Osteoblast (primary cell): ENCODE measurements at places on chromosomes 11 and 22. TPM values are rescaled to one million over a fixed set of nuclear protein-coding genes. Genes with fewer than 3 reads are reported as not detected.

GRCh38 chr22:45784357-45785277 is 113.0 kb downstream of the ATXN10 start:
- no peak overlapping the region for H3K4me3 ChIP-seq
- H3K27me3 ChIP-seq = no peaks in the 10 kb centered on the region
- H3K36me3 ChIP-seq = no peaks in the 10 kb centered on the region
- H3K27ac ChIP-seq = peak overlapping the region; percentile 49
- DNase-seq = no peak
- H3K4me1 ChIP-seq = peaks cover 35% of the 10 kb centered on the region

DNA sequence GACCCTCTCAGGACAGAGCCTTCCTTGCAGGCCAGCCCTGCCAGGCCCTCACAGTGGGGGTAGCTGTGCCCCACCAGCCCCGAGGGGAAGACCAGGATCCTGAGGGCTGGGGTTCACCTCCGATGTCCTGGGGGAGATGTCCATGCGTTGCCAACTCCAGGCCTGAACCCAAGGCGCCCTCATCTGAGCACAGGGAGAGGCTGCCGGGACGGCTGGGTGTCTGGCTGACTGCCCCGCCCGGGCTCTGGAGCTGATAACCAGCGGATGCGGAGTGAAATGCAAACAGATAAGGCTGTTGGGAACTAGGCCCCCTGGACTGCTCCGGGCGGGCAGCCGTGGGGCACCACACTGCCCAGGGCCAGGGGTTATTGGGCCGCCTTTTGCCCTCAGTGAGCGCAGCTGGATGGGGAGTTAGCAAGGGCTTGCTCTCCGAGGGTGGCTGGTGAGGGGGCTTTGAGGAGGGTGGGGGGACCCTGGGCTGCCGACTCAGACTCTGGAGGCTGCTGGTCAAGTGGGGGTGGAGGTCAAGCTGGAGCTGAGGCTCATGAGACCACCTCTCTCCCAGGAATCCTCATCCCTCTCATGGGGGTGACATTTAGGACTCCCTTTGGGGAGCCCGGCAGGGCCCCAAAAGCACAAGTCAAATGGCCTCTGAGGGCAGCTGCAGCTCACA is 5.6 kb upstream of the MUC6 start:
- peaks cover 2% of the 10 kb centered on the region for H3K4me1 ChIP-seq
- H3K27ac ChIP-seq = no peak overlapping the region

DNA sequence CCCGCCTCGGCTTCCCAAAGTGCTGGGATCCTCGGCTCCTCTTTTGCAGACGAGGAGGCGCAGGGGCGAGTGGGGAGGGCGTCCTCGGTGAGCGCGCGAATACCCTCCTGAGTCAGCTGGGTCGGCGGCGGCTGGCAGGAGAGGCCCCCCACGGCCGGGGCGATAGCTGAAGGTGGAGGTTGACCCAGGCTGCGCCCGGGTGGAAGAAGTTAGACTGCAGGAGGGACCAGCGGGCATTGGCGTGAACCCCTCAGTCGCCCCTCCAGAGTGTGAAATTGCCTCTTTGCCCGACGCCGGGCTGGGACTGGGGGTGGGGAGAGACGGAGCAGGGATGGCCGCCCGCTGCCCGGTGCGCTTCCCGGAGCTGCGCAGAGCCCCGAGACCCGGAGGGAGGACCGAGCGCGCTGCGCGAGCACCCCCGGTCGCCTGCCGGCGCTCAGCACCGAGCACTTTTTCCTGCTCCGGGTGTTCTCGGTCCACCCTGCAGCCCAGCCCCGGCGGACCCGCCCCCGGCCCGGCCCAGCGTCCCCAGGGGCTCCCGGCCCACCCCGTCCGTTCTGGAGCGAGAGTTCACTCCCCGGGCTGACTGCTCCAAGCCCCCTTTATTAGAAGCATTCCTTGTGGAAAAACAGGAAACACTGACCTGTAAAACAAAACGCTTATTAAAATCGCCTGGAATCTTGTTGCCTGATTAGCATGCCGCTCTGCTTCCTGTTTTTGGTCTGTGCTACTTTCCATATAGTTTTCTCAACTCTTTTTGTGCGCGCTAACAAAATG is 13.7 kb upstream of the CPT1A start:
- peaks cover 25% of the 10 kb centered on the region for H3K27me3 ChIP-seq
- H3K4me3 ChIP-seq = peak overlapping the region; percentile 68

DNA sequence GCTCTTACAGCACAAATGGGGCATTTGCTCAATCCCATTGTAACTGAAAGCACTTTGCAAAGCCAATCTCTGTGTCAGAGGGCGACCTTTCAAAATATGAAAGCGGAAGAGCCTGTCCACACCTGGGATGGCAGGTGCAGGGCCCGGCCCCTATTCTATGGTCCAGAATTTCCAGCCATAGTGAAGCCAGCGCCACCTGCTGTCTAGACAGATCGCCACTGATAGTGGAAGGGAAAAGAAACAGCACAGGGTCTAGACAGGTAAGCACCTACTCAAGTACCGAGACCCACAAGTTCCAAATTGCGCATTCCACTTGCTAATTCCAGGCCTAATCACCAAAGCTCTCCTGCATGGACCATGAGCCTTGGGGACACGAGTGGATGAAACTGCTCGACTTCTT is 141.4 kb downstream of the NTM start:
- H3K27ac ChIP-seq = no peak overlapping the region
- DNase-seq = no peak
- H3K4me1 ChIP-seq = no peaks in the 10 kb centered on the region
- no peak overlapping the region for H3K4me3 ChIP-seq
- no peaks in the 10 kb centered on the region for H3K27me3 ChIP-seq

Gene TSGA10IP
- total RNA-seq = not detected in 2 replicates

- no peak overlapping the region for H3K27ac ChIP-seq
- peaks cover 25% of the 10 kb centered on the region for H3K4me1 ChIP-seq
- peak; percentile 27 for DNase-seq
- H3K27me3 ChIP-seq = no peaks in the 10 kb centered on the region
These were observed 149.1 kb downstream of the UVRAG start for GRCh38 chr11:75964071-75964470.

- H3K4me3 ChIP-seq = no peak overlapping the region
- H3K36me3 ChIP-seq = peaks cover 8% of the 10 kb centered on the region
- no peak for DNase-seq
- H3K27me3 ChIP-seq = no peaks in the 10 kb centered on the region
- H3K4me1 ChIP-seq = no peaks in the 10 kb centered on the region
These were observed 6.9 kb downstream of the FEZ1 start for GRCh38 chr11:125489166-125489565.

- no peak overlapping the region for H3K4me3 ChIP-seq
- H3K27ac ChIP-seq = no peak overlapping the region
- no peaks in the 10 kb centered on the region for H3K4me1 ChIP-seq
- H3K27me3 ChIP-seq = no peaks in the 10 kb centered on the region
- no peak for DNase-seq
These were observed 9.6 kb downstream of the PRRG4 start for GRCh38 chr11:32839308-32839707.
